ENCODE measurements at places on chromosomes 13 and 19.

DNA sequence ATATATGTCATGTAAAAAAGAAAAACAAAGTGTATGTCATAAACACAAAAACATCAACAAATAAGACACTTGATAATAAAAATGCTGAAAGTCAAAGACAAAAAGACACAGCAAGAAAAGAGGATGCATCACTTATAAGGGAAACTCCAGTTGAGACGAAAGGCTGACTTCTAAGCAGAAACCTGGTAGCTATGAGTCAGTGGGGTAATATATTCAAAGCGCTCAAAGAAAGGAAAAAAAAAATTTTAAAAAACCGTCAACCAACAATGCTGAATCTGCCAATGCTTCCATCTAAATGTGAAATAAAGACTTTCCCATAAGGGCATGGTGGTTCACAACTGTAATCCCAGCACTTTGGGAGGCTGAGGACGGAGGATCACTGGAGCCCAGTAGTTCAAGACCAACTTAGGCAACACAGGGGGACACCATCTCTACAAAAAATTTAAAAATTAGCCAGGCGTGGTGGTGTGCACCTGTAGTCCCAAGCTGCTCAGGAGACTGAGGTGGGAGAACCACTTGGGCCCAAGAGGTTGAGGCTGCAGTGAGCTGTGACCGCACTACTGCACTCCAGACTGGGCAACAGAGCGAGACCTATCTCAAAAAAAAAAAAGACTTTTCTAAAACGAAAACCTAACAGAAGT, 24.0 kb downstream of the USP12 start:
- no peak for DNase-seq

DNA sequence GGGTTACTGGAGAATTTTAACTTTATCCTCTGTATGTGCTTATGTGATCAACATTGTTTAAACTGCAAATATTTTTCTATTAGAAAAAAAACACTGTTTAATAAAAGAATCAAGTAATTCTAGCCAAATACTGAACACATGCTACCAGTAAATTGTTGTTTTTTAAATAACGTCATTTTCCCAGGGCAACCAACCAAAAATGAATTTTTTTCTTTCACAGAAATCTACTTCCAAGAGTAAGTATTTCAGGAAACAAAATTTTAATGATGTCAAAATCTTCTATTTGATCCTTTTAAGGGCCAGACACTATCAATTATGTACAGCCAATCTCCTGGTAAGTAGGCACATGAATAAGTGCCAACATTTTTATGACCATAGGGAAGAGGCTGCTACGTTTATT, 57.1 kb downstream of the TUBGCP3 start:
- DNase-seq: no peak

GRCh38 chr19:49414256-49414655, 9.0 kb downstream of the PTH2 start:
- DNase-seq: no peak

DNA sequence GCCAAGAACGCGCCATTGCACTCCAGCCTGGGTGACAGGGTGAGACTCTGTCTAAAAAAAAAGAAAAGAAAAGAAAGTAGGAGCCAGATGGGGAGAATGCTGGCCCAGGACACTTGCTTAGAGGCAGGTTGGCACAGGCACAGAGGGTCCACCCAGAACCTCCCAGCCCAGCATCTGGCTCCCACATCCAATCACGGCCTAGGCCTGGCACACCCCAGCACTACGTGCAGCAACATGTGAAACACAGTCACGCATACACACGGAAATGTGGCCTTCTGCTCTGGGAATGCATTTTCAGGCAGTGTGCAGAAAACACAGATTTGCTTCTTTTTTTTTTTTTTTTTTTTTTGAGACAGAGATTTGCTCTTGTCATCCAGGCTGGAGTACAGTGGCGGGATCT, 20.9 kb upstream of the FOSB start:
- DNase-seq: no peak

DNA sequence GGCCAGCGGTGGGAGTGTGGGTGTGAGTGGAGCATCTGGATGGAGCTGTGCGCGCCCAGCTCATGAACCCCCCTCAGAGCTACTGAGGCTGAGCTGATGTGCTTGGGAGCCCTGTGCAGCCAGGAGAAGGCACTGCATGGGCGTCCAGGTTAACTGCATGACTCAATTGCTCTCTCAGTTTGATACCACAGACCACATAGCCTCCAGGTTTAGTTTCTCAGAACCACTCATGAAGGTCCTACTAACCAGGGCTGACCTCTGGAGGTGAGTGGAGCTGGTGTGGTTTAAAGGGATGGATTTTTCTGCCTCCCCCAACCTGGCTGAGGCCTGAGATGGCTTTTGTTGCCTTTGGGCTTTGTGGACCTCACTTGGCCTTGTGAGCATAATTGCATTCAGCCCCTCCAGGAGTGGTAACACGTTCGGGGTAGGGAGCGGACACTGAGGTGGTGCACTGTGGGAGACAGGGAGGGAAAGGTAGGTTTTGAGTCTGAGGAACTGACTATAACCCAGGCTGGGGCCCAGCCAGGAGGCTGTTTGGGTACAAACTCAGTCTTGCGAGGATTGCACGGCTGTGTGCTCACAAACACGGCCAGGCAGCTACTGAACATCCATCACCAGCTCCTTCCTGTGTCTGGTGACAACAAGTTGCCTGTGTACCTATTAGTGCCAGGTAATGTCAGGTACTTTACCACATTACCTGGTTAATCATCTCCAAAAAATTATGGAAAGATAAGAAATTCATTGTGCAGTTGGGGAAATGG, 97.5 kb downstream of the RGCC start:
- no peak for DNase-seq

DNA sequence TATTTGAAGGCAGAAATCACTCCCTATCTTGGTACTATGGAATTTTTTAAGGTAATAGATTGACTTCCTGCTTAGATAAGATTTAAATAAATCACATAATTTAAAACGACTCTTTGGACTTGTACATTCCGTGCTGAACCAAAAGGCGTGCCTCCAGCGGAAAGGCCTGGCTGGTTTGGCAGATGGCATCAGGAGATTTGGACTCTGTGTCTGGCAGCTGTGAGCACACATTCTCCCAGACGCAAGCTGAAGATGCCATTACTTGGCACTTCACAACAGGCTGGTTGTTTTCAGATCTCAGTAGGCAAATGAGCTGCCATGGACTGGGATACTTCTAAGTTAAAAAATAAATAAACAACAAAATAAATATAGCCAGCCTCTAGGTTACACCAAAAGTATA, 104.5 kb upstream of the SLC15A1 start:
- no peak for DNase-seq

- no peak for DNase-seq
Observed at GRCh38 chr13:98509271-98510155, 67.4 kb downstream of the STK24 start.

- peak; percentile 63 for DNase-seq
Observed at GRCh38 chr19:14048443-14049153, 13.3 kb downstream of the PALM3 start.

- no peak for DNase-seq
Observed at GRCh38 chr13:33388286-33388998, 102.9 kb upstream of the STARD13 start.

DNA sequence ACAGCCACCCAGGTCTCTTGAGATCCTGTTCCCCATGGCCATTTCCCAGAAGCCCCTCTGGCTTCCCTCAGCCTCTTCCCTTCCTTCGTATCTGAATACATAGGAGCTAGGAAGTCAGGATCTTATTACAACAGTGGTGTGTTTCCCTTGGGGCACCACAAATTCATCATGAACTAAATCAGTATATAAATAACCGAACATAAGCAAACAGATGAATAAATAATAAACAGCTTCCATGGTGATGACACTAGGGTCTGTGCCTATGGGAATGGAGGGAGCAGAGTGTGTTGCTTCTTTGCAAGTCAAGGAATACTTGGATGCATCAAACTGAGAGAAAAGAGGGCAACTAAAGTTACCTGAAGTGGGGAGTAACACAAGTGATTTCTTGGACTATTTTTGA, 527.6 kb downstream of the LMO7 start:
- no peak for DNase-seq

GRCh38 chr13:43880926-43881325, 1.2 kb downstream of the LACC1 start:
- no peak for DNase-seq

GRCh38 chr13:104057861-104058260, 991.6 kb upstream of the SLC10A2 start:
- no peak for DNase-seq

DNA sequence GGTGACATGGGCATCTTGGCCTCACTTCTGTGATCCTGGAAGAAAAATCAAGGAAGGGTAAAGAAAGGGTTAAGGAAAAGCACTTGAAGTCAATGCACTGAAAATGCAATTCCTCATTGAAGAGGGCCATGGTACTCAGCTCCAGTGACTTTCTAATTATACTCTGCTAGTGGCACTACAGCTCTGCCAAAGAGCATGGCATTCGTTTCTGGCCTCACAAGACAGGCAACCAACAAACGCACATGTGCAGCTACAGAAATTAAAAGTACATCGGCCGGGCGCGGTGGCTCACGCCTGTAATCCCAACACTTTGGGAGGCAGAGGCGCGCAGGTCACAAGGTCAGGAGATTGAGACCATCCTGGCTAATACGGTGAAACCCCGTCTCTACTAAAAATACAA, 21.8 kb downstream of the SACS start:
- DNase-seq: no peak

DNA sequence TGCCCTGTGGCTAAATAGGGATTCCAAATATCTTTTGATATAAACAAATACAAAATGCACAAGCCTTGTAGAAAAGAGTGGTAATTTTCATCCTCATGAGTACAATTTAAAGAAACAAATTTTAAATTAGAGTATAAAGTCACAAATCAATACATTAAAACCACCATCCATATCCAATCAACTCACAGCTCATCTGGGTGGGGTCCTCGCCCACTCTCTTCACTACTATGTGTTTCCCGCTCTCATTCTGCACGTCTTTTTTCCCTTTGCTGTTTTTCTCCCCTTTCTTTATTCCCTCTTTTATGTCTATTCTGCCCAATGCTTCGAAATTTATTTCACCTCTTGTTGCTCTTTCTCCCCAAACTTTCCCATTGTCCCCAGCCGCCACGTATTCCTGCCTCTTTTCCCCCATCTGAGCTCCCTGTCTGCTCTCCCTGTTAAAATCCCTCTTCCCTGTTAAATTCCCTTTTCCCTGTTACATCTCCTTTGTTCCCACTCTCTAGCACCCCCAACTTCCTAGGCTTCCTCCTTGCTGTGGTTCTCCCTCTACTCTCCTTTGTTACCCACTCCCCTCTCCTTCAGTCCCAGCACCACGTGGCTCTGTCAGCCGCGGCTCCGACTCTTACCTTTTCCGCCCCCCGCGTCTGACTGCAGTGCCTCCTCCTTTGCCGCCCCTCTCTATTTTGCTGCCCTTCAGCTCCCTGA, 1.3 kb downstream of the ZNF616 start:
- peak; percentile 54 for DNase-seq

DNA sequence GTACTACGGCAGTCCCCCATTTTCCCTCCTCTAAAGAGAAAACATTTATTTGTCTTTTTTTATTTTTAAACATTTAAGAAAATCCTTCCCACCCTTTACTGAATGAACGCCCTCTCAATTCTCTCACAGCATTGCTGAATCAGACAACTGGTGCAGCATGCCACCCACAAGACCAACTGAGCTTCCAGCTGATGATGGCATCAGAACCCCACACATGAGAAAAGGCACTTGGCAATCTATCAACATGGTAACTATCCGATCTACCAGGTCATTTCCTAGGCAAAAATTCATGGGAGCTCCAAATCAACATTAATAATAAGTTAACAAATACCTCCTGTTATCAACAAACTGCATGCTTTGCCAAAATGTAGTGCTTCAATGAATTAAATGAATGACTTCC, 43.1 kb downstream of the LHFPL6 start:
- DNase-seq: no peak

GRCh38 chr19:12801466-12802266, at the start of the genes PRDX2 and THSD8:
TSS of gene PRDX2 (minus strand) at chr19:12801800. CDS start at chr19:12801261, 539 bp downstream.
TSS of gene THSD8 (plus strand) at chr19:12802069. CDS start at chr19:12802072, 3 bp downstream.
- peak; percentile 77 for DNase-seq

DNA sequence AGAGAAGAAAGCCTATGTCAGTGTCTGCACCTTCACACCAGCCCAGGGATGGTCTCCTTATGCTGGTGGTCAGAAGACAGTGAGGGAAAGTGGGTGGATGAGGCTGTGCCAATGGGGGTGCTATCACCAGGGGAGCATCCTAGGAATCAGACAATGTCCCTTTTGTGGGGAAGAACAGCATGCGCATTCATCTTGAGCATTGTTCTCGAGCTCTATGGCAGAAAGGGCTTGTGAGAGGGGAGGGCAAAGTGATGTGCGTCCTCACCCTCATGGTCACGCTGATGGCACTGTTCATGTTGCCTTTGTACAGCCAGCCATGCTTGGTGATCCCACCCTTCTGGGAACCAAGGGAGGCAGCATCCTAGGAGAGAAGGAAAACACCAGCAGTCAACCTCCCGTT, 56.1 kb downstream of the DOCK9 start:
- no peak for DNase-seq

DNA sequence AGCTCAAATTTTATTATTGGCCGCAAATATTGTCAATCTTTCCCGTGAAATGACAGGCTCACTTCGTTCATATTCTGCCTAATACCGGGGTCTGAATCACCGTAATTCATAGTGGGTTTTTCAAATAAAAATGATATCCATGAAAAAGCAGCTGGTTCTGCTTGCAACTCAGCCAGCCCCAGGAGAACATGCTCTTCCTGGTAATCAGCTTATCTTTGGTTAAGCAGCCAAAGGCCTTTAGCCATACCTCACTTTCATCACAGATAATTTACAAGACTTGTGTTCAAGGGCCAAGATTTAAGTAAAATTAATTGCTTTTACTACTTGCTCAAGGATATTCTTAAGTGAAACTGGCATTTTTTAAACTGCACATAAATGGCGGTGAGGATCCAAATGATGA, 22.5 kb downstream of the RNASEH2B start:
- no peak for DNase-seq

DNA sequence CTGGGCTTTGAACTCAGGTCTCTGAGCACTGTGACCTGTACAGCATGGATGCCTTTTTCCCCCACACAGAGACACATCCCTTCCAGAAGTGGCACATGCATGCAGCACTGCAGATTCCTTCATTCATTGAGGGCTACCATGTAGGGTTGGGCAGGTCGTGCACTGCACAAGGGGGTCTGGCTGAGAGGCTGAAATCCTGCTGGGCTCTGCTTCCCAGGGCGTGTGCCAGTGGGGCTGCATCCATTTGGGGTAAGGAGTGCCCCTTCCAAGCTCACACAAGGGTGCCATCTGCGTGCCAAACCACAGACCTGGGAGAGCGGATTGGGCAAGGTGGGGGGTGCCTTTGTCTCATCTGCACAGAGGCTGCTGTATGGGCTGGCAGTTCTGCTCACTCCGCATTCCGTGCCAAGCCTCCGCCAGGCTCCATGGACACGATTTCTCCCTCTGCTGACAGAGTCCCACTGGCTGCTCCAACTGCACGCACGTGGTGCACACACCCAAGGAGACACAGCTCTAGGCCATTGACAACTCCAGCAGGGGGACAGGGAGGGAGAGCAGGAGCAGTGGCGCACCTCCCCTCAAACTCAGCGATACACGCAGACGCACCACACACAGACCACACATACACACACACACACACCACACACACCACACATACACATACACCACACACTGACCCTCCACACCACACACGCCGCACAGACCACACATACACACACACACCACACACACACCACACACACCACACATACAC, 4.5 kb upstream of the SHISA7 start:
- DNase-seq: no peak

GRCh38 chr19:45764475-45764874, 4.6 kb downstream of the SIX5 start:
- no peak for DNase-seq
